NCI-H524 (cell line): ENCODE measurements at places on chromosomes 7 and 10.

- DNase-seq, result no peak
Observed at GRCh38 chr10:69318867-69319727, 40.8 kb downstream of the HK1 start.

- DNase-seq, result no peak
Observed at GRCh38 chr10:48500771-48501170, 104.1 kb downstream of the ARHGAP22 start.

- DNase-seq, result peak; percentile 1
Observed at GRCh38 chr10:59965899-59966650, 59.7 kb upstream of the CCDC6 start.

DNA sequence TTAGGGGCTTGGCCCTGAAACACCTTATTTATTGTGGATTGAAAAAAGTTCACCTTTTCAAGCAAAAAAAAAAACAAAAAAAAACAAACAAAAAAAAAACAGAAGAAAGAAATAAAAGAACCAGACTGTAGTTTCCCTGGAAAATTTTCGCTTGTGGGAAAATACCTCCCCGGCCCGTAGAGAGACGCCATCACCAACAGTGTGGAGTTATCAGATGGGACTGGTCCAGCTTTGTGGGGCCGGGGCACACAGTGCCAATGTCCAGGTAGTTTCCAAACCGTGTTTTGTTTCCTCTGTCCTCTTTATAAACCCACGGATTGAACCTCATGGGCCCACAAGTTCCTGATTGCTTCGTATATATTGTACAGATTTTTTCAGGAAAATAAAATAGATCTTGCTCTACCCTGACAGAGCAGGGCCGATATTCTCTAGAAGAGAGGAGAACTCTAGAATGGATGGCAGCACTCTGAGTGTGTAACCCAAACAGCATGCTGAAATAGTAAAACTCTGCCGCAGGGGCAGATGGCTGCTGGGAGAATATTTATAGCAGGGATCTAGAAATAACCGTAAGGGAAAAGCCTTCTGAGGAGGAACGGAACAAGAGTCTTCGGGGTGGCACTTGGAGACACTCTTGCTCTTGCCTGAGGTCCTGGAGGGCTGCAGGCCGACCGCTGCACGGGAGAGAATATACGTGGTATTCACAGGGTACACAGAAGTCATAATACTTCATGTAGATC lies 241.0 kb downstream of the FRMD4A start:
- no peak for DNase-seq

DNA sequence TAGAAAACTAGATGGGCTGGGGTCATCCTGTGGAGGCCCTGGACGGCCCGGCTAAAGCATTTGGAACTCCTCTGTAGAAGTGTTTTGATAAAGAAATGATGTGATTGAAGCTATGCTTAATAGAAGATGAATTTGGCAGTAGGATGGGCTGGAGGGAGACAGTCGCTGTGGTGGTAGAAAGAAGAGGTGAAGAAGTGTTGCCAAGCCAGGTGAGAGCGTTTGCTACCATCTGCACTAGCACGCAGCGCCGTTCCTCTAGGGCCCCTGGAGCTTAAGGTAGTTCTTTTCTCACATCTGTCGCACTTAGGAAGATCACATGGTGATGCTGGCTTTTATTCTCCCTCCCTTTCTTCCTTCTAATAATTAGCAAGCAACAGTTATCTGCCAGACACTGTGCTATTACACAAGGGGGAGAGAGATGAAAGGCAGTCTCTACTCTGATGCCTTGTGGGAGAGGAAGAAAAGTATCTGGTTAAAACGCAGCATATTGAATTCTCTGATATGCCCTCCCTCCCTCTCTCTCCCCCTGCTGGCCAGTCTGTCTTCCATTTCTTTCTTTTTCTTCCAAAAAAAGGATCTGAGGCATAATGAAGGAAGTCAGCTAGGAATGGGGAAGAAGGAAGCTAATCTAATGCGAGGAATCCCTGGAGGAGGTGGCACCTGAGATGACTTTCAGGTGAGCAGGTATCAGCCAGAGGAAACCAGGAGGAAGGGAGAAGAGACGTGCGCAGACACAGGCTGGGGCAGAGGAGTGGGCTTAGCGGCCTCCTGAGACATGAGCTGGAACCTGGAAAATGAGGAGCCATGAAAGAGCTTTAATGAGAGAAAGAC lies 162.3 kb upstream of the KLF14 start:
- DNase-seq, result no peak

DNA sequence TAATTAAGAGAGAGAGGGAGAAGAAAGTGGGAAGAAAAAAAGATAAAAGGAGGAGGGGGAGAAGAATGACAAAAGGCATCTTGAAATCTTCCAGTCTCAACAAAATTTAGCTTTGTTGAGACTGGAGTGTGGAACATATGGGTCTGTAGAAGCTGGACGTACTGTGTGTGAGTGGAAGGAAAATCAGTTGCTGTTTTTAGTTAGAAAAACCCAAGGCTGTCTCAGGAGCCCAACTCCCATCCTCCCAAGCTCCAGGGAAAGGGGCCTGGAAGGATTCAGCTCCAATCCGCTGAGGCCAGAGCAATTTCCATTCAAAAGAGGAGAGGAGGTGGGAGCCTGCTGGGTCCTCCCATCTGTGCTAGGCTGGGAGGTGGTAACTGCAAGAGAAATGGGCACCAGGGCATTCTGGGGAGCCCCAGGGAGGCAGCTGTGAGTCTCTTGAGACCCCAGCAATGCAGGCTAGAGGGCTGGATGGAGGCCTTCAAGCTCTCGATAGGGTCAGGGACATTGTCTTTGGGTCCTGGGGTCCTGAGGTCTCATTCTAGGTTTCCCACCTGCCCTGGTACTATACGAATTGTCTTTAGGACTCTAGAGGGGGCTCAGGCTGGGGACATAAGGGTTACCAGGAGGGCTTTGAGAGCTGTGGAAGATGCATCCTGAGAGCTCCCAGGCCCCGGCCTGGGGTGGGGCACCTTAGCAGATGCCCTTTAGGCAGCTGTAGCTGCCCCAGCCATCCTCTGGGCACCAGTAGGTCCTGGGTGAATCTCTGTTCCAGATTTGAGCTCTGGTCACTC lies 21.4 kb downstream of the ADCYAP1R1 start:
- DNase-seq, result no peak

- DNase-seq, result no peak
Observed at GRCh38 chr7:99229234-99229633, 21.3 kb upstream of the KPNA7 start.

- DNase-seq, result no peak
Observed at GRCh38 chr7:119223930-119224329, 999.4 kb downstream of the ANKRD7 start.

- DNase-seq, result no peak
Observed at GRCh38 chr10:14787938-14788337, 13.2 kb upstream of the FAM107B start.

DNA sequence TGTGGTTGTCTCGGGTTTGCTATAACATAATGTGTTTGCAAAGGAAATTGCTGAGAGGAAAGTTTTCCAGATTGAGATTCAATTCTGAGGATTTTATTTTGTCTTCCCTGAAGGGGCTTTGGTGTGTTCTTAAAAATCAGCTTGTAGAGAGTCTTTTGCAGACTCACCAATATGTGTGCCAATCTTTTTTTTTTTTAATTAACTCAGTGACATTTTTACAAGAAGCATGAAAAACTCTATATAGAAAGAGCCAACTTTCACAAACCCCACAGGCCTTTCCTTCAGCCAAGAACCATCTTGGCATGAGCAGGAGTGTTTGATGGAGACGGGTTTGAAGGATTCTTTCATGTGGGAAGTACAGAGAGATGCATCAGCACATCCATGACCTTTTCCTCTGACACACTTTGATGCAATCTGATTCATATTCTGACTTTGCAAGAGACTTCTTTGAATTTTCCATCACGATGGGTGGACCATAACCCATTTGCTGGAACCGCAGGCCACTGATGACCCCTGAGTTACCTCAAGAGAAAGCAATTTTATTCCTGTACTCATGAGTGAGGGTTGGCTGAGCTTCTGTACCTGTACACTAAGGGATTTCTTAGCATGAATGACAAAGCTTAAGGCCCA lies 892.6 kb downstream of the XPNPEP1 start:
- no peak for DNase-seq

- DNase-seq, result peak; percentile 1
Observed at GRCh38 chr10:70348228-70348850, 34.1 kb downstream of the LRRC20 start.

GRCh38 chr7:46515844-46516590 lies 594.9 kb upstream of the IGFBP3 start:
- no peak for DNase-seq

- no peak for DNase-seq
Observed at GRCh38 chr10:89074120-89074519, 83.5 kb downstream of the FAS start.

GRCh38 chr10:125014086-125014830 lies 72.3 kb downstream of the ZRANB1 start:
- DNase-seq, result no peak

DNA sequence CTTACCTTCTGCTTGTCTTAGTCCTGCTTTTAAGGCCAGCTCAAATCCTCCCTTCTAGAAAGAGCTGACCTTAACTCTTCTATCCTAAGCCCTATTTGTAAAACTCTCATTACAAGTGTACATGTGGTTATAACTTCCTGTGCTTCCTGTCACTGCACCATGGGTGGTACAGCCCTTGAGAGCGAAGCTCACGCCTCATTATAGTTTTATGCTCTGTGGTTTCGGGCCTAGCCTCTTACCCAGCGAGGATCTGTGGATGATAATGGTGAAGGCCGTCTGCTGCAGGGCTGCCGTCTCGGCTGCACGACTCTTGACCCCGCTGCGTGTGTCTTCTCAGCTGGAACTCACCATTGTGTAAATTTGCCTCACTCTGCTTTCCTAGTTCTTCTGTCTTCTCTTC lies 74.6 kb downstream of the CUL1 start:
- no peak for DNase-seq

DNA sequence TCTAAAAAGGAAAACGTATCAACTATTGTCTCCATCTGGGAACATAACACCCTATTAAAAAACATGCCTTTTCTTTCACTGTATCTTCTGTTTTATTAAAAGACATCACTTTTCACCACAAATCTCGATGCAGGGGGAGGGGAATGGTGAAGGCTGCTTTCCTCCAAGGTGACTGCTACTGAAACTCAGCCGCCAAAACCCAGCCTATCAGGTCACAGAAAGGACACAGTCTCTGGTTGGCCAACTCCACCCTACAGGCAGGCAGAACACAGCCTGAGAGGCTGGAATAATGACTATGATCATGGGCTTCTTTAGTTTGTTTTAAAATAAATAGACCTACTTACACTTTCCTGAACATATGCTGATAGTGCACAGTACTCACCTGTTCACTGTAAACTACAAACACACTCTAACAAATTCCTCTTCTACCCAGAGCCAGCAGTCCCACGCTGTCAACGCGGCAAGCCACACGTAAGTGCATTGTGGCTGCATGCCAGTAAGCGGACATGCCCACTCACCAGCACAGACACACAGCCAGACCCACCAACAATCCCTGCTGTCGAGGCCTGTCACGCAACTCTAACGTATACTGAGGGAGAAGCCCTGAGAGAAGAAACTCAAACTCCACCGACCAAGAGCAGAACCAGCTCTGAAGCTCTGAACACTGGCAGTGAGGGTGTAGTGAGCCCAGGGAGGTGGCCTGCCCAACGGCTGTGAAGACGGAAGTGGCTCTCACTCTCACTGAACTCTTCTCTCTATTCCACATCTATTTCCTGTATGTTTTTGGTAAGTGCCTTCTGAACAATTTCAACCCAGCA lies 41.8 kb downstream of the NCAPG2 start:
- no peak for DNase-seq

DNA sequence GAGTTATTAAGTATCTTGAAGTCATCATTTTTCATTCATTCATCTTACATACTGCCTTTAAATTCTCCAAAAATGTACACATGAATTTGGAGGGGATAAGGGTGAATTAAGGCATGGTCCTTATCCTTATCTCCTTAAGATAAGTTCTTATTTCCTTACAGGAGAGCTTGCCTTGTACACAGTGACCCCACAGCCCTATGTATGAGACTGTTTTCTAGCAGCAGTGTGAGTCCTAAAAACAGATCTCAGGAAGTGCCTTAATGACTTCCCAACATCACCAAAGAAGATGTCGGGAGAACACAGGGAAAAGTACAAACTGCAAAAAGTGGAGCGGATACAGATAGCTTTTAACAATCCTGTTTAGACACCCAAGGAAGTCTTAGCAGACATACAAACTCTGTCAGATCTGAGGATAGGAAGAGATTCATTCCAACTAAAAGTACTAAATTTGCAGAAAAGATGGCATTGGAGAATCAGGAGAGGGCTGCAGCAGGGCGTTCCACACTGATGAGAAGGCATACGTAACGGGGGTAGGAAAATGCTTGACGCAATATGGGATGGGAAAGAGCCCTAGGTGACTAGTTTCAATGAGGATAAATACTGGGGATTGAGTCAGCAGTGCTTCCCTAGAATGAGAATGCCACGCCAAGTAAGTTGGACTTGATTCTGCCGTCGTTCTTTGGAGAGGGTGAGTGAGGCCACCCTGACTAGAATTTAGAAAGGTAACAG lies 570.2 kb downstream of the PARD3 start:
- DNase-seq, result no peak

DNA sequence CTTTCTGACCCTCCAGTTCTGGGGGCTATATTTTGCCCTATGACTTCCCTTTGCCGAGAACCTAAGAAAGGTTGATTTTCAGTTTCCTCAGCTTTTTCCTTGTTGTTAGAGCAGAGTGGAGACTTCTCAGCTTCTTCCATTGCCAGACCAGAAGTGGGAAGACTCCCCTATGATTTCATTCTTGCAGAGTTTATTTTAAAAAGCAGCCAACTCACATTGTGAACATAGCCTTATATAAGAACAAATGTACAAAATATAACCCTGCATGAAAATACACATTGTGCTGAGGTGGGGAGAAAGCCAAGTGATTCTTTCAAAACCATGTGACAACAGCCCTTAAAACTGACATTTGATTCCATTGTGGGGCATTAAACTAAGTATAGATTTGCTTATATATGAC lies 33.8 kb upstream of the FZD8 start:
- DNase-seq, result no peak

DNA sequence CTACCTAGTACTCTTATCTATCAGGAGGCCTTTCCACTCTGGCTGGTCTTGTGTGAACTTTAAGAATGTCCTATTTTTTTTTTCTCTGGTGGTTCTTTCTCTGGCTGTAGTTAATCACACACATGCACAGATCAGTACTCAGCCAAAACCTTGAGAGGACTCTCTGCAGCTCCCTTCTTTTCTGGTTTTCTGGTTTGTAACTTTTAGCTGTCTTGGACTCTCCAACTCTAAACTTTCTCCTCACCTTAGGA lies 54.9 kb upstream of the HELLS start:
- no peak for DNase-seq
